ENCODE measurements at places on chromosomes 11 and 22.

GRCh38 chr11:58659404-58659803, 36.9 kb downstream of the CNTF start:
- DNase-seq, result no peak

DNA sequence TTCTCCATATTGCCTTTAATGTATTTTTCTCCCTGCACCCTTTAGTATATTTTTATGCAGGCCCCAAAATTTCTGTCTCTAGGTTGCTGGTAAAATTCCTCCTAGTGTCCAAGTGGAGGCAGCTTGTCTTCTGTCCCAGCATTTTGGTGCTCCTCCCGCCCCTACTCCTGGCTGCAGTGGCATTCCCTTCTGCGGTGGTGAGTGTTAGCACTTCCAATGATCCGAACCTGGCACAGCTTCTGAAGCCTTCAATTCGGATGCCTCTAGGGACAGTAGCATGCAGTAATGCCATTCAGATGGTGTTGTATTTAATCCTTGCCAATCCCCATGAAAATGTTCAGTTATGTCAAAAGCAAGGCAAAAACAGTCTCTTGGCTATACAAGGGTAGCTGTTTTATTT, 5.9 kb downstream of the YWHAH start:
- DNase-seq, result no peak

DNA sequence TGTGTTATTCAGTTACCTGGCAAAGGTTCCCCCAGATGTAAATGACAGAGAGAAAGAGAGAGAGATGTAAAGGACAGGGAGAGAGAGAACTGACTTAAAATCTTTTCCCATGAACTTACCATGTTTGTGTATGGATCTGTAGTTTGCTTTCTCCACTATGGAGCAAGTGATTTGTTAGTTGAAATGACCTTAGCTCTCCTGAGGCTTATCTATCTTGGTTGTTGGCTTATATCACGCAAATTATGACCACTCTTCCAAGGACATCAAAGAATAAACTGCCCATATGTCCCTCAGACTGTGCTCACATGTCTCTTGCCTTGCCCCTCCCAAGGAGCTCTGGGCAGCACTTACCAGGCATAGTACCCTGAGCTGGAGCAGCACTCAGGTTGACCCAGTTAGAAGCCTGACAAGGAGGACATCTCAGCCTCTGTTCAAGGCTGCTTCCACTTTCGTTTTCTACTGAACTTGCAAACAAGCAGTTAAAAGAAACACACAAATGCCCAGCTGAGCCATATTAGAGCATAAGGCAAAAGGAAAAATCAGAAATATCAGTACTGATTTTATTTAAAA, 95.3 kb upstream of the RCN1 start:
- DNase-seq, result no peak

DNA sequence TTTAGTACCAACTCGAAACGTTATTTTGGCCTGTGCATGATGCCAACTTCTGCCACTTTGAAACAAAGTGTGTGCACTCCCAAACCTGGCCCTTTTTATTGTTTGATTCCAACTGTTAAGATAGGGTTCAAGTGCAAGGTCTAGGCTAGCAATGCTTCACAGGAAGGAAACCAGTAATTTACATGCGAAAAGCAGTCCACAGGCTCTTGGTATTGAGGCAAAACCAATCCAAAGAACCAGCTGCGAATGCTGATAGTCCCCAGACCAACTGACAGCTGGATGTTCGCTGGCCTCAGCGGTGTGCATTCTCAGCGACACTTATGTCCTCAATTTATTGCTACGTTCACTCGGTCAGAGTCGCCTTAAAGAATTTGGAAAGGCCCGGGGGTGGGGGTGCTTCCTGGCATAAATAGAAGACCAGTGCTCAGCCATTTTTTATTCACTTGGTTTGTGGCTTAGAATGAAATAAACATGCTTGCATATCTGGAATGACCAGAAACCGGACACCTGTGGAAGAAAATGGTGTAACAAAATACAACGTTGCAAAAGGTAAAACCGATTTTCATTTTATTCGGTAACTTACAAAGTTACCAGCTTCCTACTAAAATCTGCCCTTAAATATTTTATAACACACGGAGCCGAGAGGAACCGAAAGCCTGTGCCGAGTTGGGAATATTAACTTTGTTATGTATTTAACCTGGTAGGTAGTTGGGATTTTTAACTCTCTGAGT, 1.6 kb downstream of the CPT1A start:
- DNase-seq, result no peak

DNA sequence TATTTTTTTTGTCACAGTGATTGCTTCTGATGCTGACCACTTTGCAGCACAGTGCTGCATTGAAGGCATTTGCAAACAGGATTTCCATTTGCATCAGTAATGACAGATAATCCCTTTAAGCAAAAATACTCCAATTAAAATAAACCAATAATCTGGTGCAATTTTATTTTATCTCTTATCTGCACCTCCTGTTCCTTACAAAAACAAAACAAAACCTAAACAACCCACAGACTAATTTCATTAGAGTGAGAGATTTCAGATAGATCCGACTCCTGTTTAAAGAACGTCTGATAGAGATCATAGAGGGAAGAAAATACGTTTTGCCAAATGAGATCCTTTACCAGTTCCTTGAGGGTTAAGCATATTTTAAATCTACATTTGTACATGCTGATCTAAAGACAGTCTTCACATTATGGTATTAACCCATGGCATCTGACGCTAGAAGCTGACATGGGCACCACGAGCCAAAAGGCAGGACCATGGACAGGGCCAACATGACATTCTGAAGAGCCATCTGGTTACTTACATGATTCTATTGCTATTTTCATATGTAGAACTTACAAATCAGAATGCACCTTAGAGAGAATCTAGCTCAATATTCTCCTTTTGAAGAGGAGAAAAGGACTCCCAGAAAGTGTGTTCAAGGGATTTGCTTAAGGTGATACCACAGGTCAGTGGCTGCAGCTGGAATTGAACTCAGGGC, 286.2 kb upstream of the NARS2 start:
- DNase-seq, result no peak

DNA sequence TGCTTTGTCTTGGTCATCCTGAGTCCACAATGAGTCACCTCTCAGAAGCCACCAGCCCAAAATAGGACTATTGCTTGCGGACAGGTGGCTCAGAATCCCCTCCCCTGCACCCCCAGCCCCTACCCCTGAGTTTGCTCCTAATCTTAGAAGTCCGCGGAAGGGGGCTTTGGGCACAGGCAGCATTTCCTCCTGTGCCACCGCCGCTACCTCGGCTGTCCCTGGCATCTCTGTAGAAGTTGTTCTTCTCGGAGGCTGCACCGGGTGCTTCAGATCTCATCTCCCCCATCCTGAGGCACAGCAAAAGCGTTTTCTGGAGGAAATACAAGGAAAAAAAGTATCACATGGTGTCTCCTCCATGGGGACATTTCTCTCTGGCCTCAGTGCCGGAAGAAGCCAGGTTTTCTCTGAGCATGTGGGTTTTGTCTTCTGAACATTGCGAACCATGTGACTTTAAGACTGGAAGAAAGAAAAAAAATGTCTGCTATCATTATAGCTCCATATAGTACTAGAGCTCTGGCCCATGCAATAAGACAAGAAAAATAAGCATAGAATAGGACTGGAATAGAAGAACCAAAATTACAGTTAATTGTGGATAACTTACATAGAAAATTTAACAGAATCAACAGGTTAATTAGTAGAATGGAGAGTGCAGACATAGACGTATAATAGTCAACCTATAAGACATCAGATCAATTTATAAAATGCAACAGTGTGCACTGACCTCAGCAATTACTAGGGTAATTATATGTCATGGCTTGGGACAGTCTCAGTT, 63.2 kb downstream of the SHISAL1 start:
- DNase-seq, result no peak

DNA sequence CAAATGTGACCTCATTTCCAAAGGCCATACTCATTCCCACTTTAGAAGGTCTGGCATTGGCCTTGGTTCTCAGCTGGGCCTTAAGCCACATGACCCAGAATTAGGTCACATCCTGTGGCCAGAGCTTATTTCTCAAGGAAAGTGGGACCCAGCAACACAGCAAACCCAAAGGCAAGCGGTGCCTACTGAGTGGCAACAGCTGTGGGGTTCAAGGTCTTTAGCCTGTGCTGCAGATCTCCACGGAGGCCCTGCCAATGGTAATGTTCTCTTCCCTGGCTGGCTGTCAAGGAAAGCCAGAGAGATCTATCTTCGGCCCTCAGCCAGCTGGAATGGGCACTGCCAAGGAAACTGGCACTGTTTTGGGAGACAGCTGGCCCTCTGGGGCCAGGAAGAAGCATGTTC, 41.5 kb upstream of the TP53I11 start:
- DNase-seq, result no peak

- no peak for DNase-seq
Observed at GRCh38 chr11:44047931-44048431, at the start of gene ACCSL. Gene ACCSL, plus strand, starts transcription at chr11:44047981. Its CDS starts 56 bp downstream, at chr11:44048037.

- DNase-seq, result no peak
Observed at GRCh38 chr11:130527636-130528297, 79.3 kb downstream of the ADAMTS15 start.

DNA sequence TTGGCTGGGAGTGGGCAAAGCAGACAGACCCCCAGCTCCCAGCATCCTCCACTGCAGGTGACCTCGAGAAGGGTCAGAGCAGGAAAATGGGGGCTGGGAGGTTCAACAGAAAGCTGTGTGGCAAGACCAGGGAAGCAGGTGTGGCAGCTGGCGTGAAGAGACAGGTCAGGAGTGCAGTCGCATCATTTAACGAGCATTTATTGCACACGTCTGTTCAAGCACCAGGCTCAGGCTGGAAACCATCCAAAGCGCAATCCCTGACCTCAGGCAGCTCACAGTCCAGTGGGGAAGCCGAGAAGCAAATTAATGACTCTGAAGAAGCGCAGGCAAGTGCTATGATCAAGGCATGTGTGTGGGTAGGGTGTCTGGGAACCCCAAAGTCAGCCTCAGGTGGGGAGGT, 7.4 kb downstream of the SLC25A45 start:
- no peak for DNase-seq

- no peak for DNase-seq
Observed at GRCh38 chr11:117906126-117906525, 23.1 kb downstream of the TMPRSS13 start.

GRCh38 chr11:128341280-128342248, 245.8 kb downstream of the ETS1 start:
- no peak for DNase-seq

DNA sequence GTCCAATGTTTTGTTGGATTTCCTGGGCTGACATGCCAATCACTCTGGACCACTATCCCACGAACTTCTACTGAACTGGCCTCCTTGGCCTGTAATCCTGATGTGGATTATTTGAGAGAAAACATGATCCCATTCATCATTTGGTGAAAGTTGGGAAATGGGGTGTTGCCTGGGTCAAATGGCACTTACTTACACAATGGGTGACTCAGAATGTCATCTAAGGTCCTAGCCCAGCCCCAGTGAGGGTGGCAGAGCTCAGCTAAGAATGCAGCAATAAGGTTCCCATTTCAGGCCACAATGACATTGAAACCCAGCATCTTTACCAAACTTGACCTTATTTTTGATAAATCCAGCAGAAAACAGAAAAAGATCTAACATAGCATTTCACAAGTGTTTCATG, 8.0 kb upstream of the DSCAML1 start:
- DNase-seq, result no peak

- no peak for DNase-seq
Observed at GRCh38 chr11:74322667-74323066, 11.2 kb upstream of the P4HA3 start.

- no peak for DNase-seq
Observed at GRCh38 chr22:40703736-40704135, 24.5 kb downstream of the MCHR1 start.

DNA sequence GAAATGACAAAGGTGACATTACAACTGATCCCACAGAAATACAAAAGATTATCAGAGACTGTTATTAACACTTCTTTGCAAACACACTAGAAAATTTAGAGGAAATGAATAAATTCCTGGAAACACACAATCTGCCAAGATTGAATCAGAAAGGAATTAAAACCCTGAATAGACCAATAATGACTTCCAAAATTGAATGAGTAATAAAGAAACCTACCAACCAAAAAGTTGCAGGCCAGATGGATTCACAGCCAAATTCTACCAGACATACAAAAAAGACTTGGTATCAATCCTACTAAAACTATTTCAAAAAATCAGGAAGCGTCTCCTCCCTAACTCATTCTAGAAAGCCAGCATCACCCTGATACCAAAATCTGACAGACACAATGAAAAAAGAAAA, 17.2 kb downstream of the RAB38 start:
- no peak for DNase-seq

GRCh38 chr11:120708511-120709183, 197.1 kb downstream of the GRIK4 start:
- DNase-seq, result no peak

GRCh38 chr11:110242746-110243145, 53.7 kb downstream of the RDX start:
- no peak for DNase-seq

GRCh38 chr11:20042045-20042639, 118.1 kb downstream of the DBX1 start:
- DNase-seq, result no peak

DNA sequence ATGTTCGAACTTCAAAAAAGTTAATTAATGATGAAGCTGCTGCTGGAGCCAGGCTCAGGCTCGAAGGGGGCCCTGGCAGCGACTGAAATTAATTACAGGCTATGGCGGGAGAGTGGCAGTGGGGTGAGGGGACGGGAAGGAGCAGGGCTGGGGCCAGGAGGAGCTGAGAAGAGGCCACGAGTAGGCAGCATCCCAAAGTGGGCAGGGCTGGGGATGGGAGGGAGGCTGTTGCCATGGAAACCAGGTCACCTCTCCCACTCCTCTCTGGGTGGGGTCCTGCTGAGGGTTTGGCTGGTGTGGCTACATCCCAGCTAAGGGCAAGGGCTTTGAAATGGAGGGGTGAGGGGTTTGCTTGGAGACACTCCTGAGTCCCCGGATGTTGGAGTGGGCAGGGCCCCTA, 23.9 kb downstream of the CACNA1I start:
- no peak for DNase-seq

- DNase-seq, result no peak
Observed at GRCh38 chr11:86623041-86623621, 49.3 kb downstream of the ME3 start.

DNA sequence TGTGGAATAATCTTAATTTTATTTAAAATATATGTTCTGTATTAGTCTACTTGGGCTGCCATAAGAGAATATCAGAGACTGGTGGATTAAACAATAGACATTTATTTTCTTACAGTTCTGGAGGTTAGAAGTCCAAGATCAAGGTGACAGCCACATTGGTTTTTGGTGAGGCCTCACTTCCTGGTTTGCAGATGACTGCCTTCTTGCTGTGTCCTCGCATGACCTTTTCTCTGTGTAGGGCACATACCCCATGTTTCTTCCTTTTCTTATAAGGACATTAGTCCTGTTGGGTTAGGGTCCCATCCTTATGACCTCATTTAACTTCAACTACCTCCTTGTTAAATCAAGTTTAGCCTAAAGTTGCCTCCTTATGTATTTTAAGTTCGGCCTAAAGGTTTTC, 202.7 kb upstream of the MPPED2 start:
- DNase-seq, result no peak
